Cortex of kidney (tissue), 1 donor: ENCODE measurements at places on chromosomes 2 and 18.

DNA sequence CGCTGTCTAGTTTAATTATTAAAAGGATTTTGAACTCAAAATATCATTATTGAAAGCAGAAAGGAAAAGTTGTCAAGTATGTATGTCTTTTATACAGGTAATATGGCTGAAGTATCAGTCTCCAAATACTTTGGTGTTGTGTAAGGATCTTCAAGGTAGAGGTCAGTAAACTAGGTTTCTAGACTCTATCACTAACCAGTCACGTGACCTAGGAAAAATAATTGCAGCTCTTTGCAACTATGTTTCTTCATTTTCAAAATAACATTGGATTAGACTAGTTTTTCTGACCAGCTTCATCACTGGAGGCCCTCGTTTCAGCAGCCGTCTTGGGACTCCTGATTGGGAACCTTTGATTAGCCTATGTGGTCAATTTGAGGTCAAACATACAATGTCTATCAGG lies 21.4 kb upstream of the MTX2 start:
- DNase-seq = no peak

DNA sequence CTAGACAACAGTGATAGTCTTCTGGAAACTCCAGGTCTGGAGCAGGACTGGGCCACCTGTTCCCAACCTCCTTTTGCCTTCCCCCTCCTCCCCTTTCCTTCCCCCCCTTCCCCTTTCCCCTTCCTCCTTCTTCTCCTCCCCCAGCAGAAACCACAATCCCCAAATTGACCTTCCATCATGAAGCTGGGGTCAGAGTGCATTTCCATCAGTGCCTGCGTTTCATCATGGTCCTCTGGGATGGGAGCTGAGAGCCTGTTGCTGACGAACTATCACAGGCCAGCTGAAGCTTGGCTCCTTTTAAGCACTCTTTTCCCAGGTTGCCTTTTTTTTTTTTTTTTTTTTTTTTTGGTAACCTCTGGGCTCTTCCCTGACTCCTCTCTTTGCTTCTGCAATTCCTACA lies 52.6 kb upstream of the SMAD2 start:
- DNase-seq = no peak

GRCh38 chr2:172297950-172298349 lies 129.4 kb upstream of the ITGA6 start:
- no peak for DNase-seq

- DNase-seq = no peak
Measured at GRCh38 chr2:134435505-134435904, 181.6 kb downstream of the MGAT5 start.

- no peak for DNase-seq
Measured at GRCh38 chr18:76771192-76771799, 51.1 kb upstream of the ZNF236 start.

DNA sequence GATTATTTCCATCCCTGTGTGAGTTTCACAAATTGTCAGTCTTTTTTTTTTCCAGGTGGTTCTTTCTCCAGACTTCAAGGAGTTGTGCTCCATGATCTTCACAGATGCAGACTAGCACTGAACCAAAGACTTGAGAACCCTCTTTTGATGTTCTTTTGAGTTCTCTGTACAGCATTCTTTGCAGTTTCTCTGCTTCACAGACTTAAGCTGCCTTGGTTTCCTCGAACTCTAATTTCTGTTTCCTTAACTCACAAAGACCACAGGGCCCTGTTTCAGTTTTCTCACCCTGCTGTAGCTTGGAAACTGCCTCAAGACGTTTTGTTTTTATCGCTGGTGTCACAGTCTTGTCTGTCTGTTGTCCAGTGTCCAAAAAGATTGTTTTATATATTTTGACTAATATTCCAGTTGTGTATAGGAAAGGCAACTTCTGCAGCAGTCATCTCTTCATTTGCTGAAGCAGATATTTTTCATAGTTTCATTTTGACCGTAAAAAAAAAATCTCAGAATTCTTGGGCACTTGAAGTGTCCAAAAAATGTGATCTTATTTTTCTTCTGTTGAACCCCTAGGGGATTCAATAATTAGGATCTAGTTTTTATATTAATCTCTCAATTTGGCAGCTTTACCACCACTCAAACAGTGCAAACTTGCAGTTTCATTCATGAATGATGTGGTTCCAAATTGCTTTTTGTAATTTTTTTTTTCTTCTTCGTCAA lies 97.0 kb upstream of the MC4R start:
- DNase-seq = no peak

DNA sequence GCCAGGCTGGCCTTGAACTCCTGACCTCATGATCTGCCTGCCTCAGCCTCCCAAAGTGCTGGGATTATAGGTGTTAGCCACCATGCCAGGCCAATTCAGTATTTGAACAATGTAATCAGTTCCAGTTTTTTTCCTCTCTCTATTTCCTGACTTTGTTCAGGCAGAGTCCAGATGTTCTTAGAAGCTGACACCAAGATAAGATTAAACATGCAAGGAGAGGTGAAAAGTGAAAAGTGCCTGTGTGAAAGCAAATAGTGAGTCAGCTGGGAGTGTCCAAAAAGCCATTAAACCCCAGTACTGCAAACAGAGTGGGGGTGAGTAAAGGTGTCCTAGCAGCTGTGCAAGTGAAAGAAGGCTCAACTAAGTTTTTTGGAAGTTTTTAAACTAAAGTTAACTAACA lies 231.5 kb downstream of the PTH2R start:
- DNase-seq = no peak

DNA sequence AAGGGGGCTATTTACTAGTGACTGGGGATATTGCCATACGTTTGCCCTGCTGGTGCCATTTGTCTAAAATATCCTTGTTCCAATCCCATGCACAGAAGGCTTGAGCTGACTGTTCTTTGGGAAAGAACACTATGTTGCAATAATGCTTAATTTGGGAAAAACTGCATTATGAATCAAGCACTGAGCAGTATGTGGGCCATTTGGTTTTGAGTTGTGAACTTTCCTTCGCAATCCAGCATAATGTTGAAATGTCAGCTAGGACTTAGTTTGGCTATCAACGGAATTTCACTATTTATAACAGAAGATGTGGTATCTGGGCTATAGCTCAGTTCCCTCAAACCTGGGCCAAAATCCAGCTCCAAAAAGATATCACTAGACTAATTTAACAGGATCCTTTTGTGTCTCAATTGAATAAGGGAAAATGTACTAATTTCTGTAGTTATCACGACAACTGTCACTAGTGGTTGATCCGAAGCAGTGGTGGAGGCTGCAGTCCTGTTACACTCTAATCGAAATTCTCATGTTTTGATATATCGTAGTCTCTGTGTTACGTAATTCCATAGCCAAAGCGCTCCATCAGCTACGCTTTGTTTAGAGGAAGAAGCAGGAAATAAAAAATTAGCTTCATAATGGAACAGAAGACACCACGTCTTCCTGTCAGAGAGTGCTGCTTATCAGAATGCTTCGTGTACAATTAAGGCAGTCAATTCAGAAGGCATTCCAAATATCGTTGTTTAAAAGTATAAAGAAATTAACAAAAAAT lies 686.8 kb upstream of the SALL3 start:
- no peak for DNase-seq

- DNase-seq = no peak
Measured at GRCh38 chr2:97693476-97693875, 19.9 kb upstream of the ZAP70 start.

GRCh38 chr18:72107647-72108383 lies 436.3 kb downstream of the CBLN2 start:
- DNase-seq = no peak

DNA sequence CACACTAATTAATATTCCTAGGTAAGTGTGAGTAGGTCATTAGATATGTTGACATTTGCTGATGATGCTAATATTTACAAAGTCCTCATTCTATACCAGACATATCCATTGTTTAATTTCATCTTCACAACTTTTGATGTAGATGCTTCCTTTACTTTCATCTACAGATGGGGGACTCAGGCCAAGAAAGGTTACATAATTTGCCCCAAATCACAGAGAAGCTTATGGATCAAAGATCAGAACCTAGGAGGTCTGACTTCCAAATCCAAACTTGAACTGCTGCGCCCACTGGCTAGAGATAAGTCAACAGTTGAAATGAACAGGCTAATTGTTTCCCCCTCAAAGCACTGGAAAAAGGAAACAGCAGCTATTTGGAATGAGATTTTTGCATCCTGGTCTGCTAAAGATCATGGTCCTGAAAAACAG lies 95.6 kb upstream of the TMEM178A start:
- no peak for DNase-seq

GRCh38 chr2:58484221-58484620 lies 243.1 kb upstream of the FANCL start:
- no peak for DNase-seq

DNA sequence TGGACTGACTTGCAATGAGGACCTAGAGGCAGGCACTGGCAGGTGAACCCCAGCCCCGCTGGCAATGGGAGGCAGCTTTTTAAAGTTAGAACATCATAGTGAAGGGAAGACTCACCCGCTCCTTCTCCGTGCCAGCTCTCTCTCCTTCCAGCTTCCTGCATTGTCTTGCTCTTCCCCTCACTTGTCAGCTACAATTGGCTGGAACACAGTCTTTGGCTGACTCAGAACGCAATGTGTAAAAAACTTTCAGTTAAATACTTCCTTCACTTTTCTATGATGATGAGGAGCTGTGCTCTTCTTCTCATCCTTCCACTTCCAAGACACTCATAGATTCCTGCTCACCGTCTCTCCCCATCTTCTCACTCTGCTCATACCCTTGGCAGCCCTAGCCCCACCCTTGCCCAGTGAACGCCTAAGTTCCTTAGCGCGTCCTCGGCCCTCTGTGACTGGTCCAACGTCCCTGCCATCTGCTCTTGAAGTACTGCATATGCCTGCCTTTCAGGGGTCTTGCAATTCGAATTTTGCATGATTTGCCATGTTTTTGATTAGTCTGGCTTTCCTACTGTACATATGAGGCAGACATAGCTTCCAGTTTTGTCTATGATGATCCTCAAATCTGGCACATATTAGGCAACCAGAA lies 118.0 kb upstream of the TMEM200C start:
- DNase-seq = no peak

GRCh38 chr2:130374587-130375290 lies 18.9 kb downstream of the PTPN18 start:
- no peak for DNase-seq

DNA sequence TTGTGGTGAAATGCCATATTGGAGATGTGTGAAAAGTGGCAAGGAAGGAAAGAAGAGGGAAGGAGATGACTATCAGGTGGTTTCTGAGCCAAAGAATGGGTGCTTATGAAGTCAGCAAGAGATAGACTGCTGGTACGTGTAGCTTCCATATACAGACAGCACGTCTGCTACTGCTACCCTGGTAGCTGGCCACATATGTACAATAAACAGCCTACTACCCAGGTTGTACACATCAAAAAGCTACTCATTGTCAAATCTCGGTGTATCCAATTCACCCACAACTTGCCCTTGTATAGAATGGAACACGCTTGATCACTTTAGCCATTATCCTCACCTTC lies 761.8 kb downstream of the LRRTM4 start:
- no peak for DNase-seq

DNA sequence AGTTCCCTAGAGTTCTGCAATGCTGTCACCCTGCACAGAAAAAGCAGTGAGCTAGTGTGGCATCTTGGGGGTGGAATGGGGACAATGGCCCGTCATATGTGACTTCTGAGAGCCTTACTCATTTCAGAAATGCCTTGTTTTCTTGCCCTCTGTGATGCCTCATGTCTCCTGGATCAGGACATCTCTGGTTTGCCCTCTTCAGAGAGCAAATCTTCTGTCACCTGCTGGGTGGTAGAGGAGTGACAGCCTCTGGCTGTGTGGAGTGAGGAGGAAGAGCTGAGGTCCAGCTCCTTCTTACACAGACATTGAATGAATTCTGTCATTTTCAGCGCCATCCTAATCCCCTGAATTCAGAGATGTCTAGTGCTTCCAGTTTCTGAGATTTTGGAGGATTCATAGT lies 55.6 kb upstream of the PHLPP1 start:
- DNase-seq = no peak

- no peak for DNase-seq
Measured at GRCh38 chr2:2229626-2230432, 101.2 kb downstream of the MYT1L start.

DNA sequence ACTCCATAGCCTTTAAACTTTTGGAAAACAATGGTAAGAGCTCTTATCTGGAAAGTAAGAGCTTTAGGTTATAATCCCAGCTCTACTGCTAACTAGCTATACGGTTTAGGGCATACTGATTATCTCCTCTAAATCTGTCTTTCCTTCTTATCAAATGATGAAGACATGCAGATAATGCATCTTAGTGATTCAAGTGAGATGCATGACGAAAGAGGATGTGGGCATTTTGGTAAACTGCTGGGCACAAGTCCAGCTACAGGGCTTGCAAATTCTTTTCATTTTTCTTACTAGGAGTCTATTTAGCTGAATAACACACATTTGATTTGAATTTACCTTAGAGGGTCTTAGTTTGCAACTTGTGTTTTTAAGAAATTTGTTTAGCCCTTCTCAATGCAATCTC lies 1604.8 kb upstream of the ZEB2 start:
- no peak for DNase-seq

DNA sequence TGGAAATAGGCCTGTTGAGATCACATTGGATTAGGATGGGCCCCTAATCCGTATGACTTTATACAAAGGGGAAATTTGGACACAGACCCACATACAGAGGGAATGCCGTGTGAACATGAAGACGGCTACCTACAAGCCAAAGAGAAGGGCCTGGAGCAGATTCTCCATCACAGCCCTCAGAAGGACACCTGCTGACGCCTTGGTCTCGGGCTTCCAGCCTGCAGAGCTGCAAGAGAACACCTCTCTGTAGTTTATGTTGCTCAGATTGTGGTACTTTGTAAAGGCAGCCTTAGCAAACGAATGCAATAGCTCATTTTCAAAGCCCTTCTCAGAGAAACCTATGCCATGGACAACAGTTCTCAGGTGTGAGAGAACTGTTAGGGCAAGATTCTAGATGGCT lies 86.1 kb downstream of the LONRF2 start:
- DNase-seq = no peak

- DNase-seq = no peak
Measured at GRCh38 chr18:67692811-67693210, 176.3 kb upstream of the DSEL start.

DNA sequence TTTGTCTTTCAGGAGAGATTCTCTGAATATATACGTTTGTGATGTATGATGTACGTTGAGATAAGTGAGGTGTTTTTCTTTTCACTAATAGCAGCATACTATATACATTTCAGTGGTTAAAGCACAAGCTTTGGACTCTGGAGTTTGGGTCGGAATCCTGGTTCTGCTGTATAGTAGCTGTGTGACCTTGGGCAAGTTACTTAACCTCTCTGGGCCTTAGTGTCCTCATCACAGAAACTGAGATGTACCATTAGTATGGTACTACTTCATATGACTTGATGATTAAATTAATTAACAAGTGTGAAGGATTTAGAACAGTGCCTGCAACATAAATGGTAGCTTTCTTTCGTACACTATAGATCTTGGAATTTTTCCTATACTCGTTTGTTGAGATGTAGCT lies 258.7 kb downstream of the CDCA7 start:
- DNase-seq = no peak
